MV-4-11 (cell line): ENCODE measurements at places on chromosomes 11 and 22.

GRCh38 chr22:39537975-39538374 is 5.4 kb upstream of the RPS19BP1 start:
- DNase-seq, result no peak

DNA sequence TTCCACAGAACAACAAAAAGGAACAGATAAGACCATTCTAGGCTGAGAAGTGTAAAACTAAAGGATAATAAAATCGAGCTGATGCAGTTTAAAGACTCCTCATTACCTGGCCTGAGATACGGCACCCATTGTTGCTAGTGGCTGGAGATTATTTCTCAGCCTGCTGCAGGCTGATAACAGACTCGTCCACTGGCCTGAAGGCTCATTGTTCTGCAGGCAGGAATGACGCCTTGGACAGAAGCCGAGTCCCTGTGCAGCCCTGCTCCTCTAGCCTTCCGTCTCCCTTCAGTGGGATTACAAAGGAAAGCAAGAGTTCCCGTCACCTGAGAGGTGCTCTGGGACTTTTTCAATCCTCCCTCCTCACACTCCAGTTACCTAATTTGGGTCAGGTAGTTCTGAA is 1065.3 kb downstream of the OPCML start:
- no peak for DNase-seq

GRCh38 chr11:133058501-133058900 is 473.8 kb downstream of the OPCML start:
- DNase-seq, result no peak

DNA sequence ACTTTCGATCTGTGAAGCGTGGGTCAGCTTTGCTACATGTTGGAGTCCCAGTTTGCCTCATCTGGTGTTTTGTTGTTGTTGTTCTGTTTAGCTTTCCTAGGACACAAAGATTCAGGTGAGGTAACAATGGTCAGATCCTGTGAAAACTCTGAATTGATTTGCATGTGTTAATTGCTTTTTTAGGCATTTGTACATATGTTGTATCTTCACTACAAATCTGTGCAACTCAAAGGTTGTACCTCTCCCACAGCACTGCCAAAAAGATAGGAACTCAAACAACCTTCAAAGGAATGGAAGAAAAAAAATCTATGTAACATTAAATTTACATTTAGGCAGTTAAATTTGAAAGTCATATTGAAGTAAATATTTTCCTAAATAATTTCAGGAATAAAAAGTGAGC is 518.5 kb upstream of the TENM4 start:
- DNase-seq, result no peak

GRCh38 chr22:49994361-49995040 is 18.1 kb downstream of the IL17REL start:
- no peak for DNase-seq

- peak; percentile 9 for DNase-seq
Observed at GRCh38 chr11:1706634-1707400, 9.8 kb downstream of the KRTAP5-6 start.

DNA sequence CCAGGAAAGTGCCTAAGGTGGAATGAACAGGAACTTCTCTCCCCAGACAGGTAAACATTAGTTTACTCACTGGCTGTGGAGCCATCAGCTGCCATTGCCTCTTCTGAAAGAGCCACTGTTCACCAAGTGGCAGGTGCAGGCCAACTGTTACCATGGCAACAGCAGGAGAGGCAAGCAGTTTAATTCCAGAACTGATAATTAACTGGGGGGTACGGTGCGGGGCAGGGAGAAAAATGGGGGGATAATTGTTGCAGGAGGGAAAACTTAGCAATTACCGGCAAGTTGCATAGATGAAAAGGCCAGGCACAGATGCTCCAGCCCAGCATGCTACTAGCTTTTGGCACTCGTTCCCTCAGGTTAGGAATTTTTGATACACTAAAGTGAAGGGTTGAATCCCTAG is 85.1 kb downstream of the TRIM44 start:
- DNase-seq, result no peak

DNA sequence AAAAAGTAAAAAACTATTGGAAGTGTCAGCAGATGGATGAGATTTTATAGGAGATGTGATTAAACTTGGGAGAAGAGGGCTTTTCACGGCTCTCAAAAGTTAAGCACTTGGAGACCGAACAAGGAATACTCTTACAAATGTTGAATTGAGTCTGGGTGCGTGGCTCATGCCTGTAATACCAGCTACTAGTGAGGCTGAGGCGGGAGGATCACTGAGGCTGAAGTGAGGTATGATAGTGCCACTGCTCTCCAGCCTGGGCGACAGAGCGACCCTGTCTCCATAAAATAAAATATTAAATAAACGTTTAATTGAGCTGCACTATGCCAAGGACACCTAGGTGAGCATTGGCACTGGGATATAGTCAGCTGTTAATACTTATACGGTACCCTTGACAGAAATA is 1.9 kb downstream of the CEP57 start:
- no peak for DNase-seq

DNA sequence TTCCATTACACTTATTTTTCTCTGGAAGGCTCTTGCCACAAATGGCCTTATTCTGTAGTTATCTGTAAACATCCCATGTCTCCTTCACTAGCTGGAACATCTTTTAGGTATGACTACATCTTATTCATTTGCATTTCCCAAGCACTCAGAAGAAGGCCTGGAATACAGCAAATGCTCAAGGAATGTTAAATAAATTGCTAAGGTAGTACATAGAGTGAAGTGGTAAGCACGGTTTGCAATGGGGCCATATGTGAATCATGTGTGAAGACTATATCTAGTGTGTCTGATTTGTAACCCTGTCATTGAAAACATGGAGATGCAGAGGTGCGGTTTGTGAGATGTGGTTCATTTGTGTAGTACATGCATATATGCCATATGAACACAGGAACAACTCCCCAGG is 33.5 kb downstream of the GDPD4 start:
- no peak for DNase-seq

- DNase-seq, result no peak
Observed at GRCh38 chr11:130198292-130198691, 38.7 kb downstream of the ST14 start.

DNA sequence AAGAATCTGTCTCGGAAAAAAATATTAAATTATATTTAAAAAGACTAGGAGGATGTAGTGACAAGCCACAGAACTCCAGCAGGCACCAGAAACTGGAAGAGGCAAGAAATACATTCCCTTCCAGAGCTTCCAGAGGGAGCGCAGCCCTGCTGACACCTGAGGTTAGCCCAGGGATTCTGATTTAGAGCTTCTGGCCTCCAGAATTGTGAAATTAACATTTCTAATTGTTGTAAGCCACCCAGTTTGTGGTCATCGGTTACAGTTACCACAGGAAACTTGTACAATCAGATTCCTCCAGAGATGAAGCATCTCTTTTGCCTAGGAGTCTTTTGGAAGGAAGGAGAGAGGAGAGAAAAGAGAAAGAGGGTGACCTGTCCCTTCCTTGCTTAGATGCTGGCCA is 6.4 kb upstream of the UBASH3B start:
- peak; percentile 62 for DNase-seq

GRCh38 chr22:49882519-49883293 is 29.1 kb downstream of the ZBED4 start:
- DNase-seq, result no peak

GRCh38 chr11:95671768-95672167 is 117.8 kb downstream of the FAM76B start:
- no peak for DNase-seq

- DNase-seq, result no peak
Observed at GRCh38 chr22:31653944-31654343, 8.1 kb downstream of the PISD start.

DNA sequence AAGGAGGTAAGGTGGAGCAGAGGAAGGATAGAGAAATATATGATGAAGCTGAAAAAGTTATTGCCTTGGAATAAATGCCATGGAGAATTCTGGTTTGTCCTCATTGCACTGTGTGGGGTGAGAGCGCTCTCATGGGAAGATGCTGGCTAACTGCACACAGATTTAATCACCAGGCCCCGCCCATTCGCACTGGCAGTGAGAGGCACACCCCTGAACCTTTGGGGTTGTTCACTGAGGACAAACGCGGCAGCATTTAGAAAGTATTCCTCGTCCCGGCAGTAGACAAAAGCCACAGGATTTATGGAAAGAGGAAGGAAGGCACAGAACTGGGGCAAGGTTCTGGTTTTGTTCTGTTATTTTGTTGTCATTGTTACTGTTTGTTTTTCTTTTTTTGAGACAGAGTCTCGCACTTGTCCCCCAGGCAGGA is 70.2 kb downstream of the MED15 start:
- no peak for DNase-seq

- DNase-seq, result no peak
Observed at GRCh38 chr11:35126000-35126878, 12.7 kb upstream of the CD44 start.

DNA sequence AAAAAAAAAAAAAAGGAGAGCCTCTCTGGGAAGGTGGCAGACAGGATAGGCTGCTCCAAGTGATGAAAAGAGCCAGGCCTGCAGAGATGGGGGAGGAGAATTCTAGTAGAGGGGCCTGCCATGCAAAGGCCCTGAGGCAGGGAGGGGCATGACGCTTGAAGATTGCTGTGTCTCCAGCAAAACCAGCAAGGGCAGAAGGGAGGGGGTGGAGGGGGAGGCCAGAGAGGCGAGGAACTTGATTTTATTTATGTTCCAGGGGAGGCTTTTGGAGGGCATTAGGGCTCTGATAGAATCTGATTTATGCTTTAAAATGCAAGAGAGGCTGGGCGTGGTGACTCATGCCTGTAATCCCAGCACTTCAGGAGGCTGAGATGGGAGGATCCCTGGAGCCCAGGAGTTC is 16.7 kb upstream of the PACSIN2 start:
- no peak for DNase-seq

DNA sequence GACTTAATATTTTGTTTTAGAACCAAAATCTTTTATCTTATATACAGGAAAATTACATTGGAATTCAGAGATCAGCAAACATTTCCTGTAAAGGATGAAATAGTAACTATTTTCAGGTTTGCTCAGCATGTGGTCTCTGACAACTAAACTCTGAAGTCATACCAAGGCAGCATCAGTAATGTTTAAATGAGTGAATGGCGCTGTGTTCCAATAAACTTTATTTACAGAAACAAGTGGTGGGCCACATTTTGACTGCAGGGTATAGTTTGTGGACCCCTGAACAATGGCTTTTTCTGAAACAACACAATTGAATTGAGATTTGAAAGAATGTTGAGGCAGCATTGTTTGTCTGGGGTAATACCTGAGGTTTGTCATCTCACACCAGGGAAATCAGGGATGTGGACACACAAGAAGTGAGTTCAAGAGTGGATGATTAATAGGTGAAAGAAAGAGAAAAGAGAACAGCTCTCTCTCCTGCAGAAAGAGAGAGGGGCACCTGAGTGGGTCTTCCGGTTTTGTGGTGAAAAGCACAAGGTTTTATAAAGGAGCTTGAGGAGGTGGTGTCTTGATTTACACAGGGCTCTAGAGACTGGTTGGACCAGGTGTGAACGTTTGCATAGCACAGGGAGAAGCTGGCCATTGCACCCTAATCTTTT is 113.5 kb upstream of the VPREB1 start:
- no peak for DNase-seq

GRCh38 chr11:13214276-13214675 is 63.3 kb upstream of the BMAL1 start:
- DNase-seq, result no peak

GRCh38 chr11:72639502-72640375 is 34.5 kb downstream of the PDE2A start:
- no peak for DNase-seq

- peak; percentile 94 for DNase-seq
Observed at GRCh38 chr11:65382033-65382803, at the start of gene SLC25A45. Gene SLC25A45 (minus strand): TSS chr11:65382646. CDS start chr11:65381951, 695 bp downstream.

DNA sequence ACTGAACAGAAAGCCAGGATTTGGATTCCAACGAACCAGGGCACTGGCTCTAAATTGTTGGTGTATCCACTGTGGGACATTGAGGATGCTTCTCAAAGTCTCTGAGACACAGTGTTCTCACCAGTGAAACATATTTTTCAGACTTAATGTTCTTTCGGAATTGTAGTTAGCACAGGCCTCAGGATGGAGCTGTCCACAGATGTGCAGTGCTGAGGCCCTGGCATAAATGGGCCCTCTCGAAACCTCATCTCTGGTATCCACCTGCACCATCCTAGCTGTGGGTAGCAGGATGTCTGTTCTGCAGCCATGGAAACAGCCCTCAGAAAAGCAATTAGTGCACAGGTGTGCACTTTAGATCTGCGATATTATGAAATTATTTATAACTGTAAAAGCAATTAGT is 656.8 kb downstream of the TBC1D22A start:
- no peak for DNase-seq

- no peak for DNase-seq
Observed at GRCh38 chr11:12845739-12846358, 163.3 kb upstream of the RASSF10 start.

DNA sequence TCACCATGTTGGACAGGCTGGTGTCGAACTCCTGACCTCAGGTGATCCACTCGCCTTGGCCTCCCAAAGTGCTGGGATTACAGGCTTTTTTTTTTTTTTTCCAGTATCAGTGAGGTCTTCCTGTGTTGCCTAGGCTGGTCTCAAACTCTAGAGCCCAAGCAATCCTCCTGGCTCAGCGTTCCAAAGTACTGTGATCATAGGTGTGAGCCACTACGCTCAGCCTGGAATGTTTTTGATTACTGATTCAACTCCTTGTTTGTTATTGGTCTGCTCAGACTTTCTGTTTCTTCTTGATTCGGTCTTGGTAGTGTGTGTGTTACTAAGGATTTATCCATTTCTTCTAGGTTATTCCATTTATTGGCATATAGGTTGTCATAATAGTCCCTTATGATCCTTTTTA is 31.3 kb downstream of the NAGA start:
- DNase-seq, result no peak

GRCh38 chr11:71294846-71295600 is 42.6 kb upstream of the SHANK2 start:
- no peak for DNase-seq

- DNase-seq, result no peak
Observed at GRCh38 chr11:22430639-22431038, 92.5 kb downstream of the SLC17A6 start.

- DNase-seq, result no peak
Observed at GRCh38 chr11:64103277-64103985, 62.5 kb downstream of the MACROD1 start.

DNA sequence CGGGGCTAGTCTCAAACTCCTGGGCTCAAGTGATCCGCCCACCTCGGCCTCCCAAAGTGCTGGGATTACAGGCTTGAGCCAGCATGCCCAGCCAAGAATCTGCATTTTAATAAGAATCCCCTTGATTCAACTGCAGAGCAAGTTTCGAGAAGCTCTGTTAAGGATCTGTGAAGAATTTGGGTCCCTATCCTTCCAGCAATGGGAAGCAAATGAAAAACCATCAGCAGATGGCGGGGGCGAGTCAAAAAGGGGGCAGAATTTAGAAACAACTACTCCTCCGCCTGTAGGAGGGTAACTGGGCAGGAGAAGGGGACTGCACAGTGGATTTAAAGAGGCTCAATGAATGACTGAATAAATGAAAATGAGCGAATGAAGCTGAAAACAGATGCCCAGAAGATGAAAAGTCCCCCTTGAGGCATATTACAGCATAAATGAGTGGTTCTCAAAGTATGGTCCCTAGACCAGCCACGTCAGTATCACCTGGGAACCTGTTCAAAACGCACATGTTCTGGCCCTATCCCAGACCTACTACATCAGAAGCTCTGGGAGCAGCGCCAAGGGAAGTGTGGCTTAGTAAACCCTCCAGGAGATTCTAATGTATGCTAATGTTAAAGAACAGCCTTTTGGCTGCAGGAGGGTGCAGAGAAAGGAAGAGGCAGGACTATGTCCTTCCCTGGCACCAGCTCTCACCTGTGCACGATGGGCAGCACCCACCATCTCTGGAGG is 15.0 kb downstream of the VWCE start:
- no peak for DNase-seq

GRCh38 chr11:63608353-63609345 is 5.6 kb downstream of the PLAAT3 start:
- no peak for DNase-seq
